Cerebellum (tissue), 4 donors: ENCODE measurements at places on chromosomes 13 and 19. TPM values are rescaled to one million over a fixed set of nuclear protein-coding genes. Genes with fewer than 3 reads are reported as not detected.

The FCAR gene
- total RNA-seq: 0.54 TPM

The FXYD3 gene
- total RNA-seq: 0.45 TPM

The TNFRSF19 gene
- 31.3 TPM for total RNA-seq

The ZNF91 gene
- total RNA-seq: 335 TPM
